ENCODE measurements at places on chromosomes 4 and X. TPM values are rescaled to one million over a fixed set of nuclear protein-coding genes. Genes with fewer than 3 reads are reported as not detected.

DNA sequence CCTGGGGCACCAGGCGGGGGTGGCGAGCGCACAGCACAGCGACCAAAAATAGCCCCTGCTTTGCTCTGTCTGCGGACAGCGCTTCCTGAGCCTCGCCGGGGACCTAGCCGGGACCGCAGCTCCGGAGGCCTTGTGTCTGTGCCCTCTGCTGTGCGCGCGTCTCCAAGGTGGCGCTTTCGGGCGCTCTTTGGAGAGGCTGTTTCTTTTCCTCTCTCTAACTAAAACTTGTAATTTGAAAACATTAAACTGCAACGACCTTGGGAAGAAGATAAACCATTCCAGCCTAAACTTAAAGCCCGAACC is 3.4 kb downstream of the ARX start:
- no peaks in the 10 kb centered on the region for H3K36me3 ChIP-seq
- peaks cover 2% of the 10 kb centered on the region for H3K4me1 ChIP-seq
- peak; percentile 19 for DNase-seq
- no peak overlapping the region for H3K4me3 ChIP-seq
- H3K27me3 ChIP-seq = peaks cover 85% of the 10 kb centered on the region
- H3K27ac ChIP-seq = no peak overlapping the region

- no peak overlapping the region for H3K4me3 ChIP-seq
- H3K27me3 ChIP-seq = no peaks in the 10 kb centered on the region
These were observed 220.4 kb downstream of the SPRY1 start for GRCh38 chr4:123616951-123617461.

DNA sequence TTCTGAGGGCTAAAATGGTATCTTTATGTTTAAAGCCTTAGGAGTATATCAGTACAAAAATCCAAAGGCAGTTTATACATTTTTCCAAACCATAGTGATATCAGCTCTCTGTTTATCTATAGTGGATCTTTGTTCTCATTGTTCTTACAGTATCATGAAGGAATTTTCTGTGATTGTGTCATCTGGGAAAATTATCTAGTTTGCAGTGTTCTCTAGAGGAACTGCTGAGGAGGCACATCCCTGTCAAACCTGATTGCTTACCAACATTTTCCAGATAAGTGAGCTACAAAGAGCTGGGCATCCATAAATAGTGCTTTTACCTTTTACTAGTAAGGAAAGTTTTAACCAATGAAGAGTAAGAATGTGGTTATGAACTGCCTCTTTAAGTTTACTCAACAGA is 44.9 kb upstream of the SLC25A31 start:
- H3K36me3 ChIP-seq = peaks cover 9% of the 10 kb centered on the region
- no peak for DNase-seq
- H3K27ac ChIP-seq = no peak overlapping the region
- H3K4me1 ChIP-seq = no peaks in the 10 kb centered on the region

GRCh38 chr4:144666539-144667175 is 20.7 kb downstream of the HHIP start:
- no peaks in the 10 kb centered on the region for H3K27me3 ChIP-seq
- H3K4me1 ChIP-seq = no peaks in the 10 kb centered on the region
- H3K4me3 ChIP-seq = no peak overlapping the region
- H3K27ac ChIP-seq = no peak overlapping the region

- no peaks in the 10 kb centered on the region for H3K36me3 ChIP-seq
These were observed 66.1 kb downstream of the CDS1 start for GRCh38 chr4:84648863-84649647.

DNA sequence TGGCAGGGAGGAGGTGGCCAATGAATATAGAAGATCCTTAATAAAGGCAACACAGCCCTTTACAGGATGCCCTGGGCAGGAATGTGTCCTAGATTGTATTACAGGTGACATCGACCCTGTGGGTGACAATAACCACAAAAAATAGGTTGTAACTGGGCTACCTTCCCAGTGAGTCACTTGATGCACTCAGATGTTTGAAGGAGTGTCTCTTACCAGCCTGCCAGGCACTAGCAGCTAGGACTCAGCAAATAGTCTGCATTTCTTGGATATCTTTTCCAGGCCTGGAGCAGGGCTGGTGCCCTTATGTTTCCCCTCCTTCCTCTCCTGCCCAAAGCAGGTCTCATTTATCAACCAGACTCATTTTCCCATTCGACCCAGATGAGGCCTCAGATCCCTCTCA is 50.9 kb upstream of the TMEM164 start:
- no peaks in the 10 kb centered on the region for H3K27me3 ChIP-seq
- no peaks in the 10 kb centered on the region for H3K36me3 ChIP-seq
- DNase-seq = peak; percentile 10
- H3K4me1 ChIP-seq = peaks cover 5% of the 10 kb centered on the region

Gene SSX1
- not detected for total RNA-seq

- no peaks in the 10 kb centered on the region for H3K36me3 ChIP-seq
- no peak overlapping the region for H3K27ac ChIP-seq
- H3K27me3 ChIP-seq = no peaks in the 10 kb centered on the region
- H3K4me1 ChIP-seq = no peaks in the 10 kb centered on the region
- H3K4me3 ChIP-seq = no peak overlapping the region
These were observed 37.6 kb downstream of the TNIP3 start for GRCh38 chr4:121126449-121127006.

Gene RNF212
- total RNA-seq = 0.43 TPM

- no peak overlapping the region for H3K27ac ChIP-seq
- DNase-seq = no peak
- H3K27me3 ChIP-seq = no peaks in the 10 kb centered on the region
These were observed 520.4 kb downstream of the BCOR start for GRCh38 chrX:39577206-39577984.

Gene MAGEB2
- total RNA-seq = not detected

DNA sequence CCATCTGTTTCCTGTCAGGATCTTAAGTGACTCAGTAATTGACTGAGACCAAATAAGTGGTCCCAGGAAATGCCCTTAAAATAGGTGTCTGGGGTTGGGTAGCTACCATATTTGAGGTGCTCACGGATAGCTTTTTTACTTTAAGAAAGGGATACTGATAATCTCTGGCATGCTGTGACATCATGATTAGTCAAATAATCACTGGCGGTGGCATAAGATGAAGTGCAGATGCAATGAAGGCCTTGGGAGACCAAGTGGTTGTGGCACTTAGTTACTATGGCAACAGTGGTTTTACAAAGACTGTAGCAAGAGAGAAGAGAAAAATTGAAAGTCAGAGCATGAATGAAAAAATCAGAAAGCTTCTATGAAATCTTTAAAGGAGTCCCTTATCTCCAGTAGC is 114.5 kb upstream of the SLIT2 start:
- no peaks in the 10 kb centered on the region for H3K36me3 ChIP-seq
- H3K4me3 ChIP-seq = no peak overlapping the region
- no peak overlapping the region for H3K27ac ChIP-seq
- no peak for DNase-seq

Gene CLGN
- 53.7 TPM for total RNA-seq

DNA sequence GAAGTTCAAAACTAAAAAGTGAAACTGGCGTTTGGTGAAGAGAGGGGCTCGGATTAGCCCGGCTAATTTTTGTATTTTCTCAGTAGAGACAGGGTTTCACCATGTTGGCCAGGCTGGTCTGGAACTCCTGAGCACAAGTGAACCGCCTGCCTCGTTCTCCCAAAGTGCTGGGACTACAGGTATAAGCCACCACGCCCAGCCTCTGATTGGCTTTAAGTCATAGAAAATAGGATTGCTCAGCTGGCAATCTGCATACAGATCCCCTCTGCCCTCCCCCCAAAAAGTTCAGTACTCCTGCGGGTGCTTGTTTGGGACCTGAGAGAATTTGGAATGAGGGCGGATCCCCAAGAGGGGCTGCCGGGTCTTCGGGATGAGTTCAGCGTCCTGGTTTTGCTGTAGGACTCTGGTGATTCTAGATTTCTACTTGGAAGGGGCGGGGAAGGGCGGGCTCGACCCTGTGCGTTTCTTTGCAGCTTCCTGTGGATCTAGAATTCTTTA is 537 bp upstream of the PRKX start:
- peak overlapping the region; percentile 43 for H3K27ac ChIP-seq
- no peak for DNase-seq
- no peaks in the 10 kb centered on the region for H3K4me1 ChIP-seq
- no peaks in the 10 kb centered on the region for H3K27me3 ChIP-seq

DNA sequence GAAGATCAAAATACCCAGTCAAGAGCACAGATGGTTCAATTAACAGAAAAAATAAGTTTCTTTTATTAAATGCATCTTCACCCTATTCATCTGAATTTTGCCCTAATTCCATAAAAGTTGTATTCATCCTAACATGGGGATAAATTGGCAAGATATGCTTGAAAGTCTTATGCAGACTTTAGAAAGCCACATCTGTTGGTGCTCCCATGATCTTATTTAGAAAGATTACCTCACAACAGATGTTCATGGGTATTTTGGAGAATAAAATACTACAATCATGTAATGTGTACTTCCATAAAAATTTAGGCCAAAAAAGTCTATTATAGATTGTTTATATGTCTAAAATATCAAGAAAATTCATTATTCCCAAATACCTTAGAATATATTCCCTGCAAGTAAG is 510.3 kb downstream of the TECRL start:
- no peak for DNase-seq
- no peak overlapping the region for H3K27ac ChIP-seq
- H3K27me3 ChIP-seq = no peaks in the 10 kb centered on the region
- no peaks in the 10 kb centered on the region for H3K36me3 ChIP-seq

Gene RPS6KA3
- total RNA-seq = 40.2 TPM

Gene FOXO4
- 48.7 TPM for total RNA-seq

GRCh38 chr4:31104043-31104442 is 383.9 kb downstream of the PCDH7 start:
- DNase-seq = no peak
- H3K27me3 ChIP-seq = no peaks in the 10 kb centered on the region
- no peaks in the 10 kb centered on the region for H3K4me1 ChIP-seq
- H3K36me3 ChIP-seq = no peaks in the 10 kb centered on the region
- H3K27ac ChIP-seq = no peak overlapping the region

- no peak overlapping the region for H3K27ac ChIP-seq
- DNase-seq = no peak
- H3K4me3 ChIP-seq = no peak overlapping the region
These were observed 4.8 kb upstream of the PF4V1 start for GRCh38 chr4:73848183-73848777.

Gene TMEM47
- total RNA-seq = 32.5 TPM

- peak within 1 kb of the TSS; percentile 46 for H3K4me3 ChIP-seq
- H3K27me3 ChIP-seq = peaks cover 3% of the 10 kb centered on the region
- H3K27ac ChIP-seq = no peak within 1 kb of the TSS
- peak; percentile 52 for DNase-seq
- H3K36me3 ChIP-seq = no peaks in the 10 kb centered on the region
These were observed at the start of gene SCML2 for GRCh38 chrX:18354369-18355223. SCML2 (minus strand) TSS chrX:18354688; CDS start chrX:18334071, 20,617 bp downstream.

DNA sequence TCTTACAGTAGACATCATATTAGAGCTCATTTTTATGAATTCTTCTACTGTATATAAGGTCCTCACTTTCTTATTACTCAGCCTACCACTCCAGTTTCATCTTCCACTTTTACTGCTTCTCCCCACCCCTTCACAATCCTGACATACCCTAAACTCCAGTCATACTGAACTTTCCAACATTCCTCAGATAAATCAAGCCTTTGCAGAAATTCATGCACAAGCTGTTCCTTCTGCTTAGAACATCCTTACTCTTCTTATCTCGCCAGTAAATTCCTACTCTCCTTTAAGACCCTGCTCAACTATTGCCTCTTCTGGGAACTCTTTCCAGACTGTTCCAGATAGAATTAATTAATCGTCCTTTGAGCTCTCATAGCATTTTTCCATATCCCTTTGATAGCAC is 24.8 kb downstream of the RTL9 start:
- no peaks in the 10 kb centered on the region for H3K27me3 ChIP-seq
- no peak overlapping the region for H3K4me3 ChIP-seq
- no peaks in the 10 kb centered on the region for H3K4me1 ChIP-seq
- no peak overlapping the region for H3K27ac ChIP-seq
- DNase-seq = no peak
- H3K36me3 ChIP-seq = no peaks in the 10 kb centered on the region

- H3K4me1 ChIP-seq = no peaks in the 10 kb centered on the region
- H3K36me3 ChIP-seq = no peaks in the 10 kb centered on the region
- H3K27me3 ChIP-seq = no peaks in the 10 kb centered on the region
- H3K27ac ChIP-seq = no peak overlapping the region
These were observed 22.6 kb downstream of the SNCA start for GRCh38 chr4:89814362-89814761.

Gene FHIP1A
- total RNA-seq = 14.5 TPM

DNA sequence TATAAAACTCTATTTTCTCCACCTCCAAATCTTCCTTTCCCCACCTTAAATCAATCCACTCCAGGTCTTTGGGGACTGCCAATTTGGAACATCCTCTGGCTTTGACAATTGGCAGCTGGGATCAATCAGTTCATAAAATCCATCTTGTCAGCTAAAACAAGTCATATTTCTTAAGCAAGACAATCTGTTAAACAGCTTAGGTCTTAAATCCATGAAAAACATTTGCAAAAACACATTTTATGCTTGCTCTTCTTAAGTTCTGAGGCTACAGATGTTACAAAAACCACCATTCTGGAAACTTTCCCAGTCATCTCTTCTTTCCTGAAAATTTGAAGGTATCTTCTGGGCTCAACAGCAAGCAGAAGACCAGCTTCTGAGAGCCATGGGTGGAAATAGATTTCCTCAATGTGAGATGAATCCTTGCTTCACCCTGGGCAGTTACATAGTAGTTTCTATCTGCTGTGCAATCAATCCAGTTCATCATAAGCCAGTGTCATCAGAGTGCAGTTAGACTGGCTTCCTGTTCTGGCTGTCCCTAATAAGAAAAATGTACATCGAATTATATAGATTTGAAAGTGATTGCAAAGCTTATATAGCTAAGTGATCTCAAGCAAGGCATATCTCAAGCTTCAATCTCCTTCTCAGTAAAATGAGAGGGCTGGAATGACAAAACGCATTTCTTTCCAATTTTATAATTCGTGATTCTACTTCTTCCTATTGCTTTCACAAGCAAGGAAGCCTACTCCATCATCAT is 402.7 kb upstream of the INTU start:
- H3K4me1 ChIP-seq = no peaks in the 10 kb centered on the region
- H3K36me3 ChIP-seq = no peaks in the 10 kb centered on the region
- DNase-seq = no peak
- peak overlapping the region; percentile 17 for H3K27ac ChIP-seq
- H3K27me3 ChIP-seq = no peaks in the 10 kb centered on the region

GRCh38 chr4:137530176-137530575 is 2.1 kb downstream of the PCDH18 start:
- DNase-seq = no peak
- peak overlapping the region; percentile 75 for H3K4me3 ChIP-seq
- H3K4me1 ChIP-seq = peaks cover 16% of the 10 kb centered on the region
- peaks cover 14% of the 10 kb centered on the region for H3K36me3 ChIP-seq
- H3K27me3 ChIP-seq = no peaks in the 10 kb centered on the region

GRCh38 chrX:84258708-84259107 is 70.7 kb upstream of the RPS6KA6 start:
- no peak for DNase-seq
- H3K27ac ChIP-seq = no peak overlapping the region
- no peaks in the 10 kb centered on the region for H3K27me3 ChIP-seq
- no peaks in the 10 kb centered on the region for H3K36me3 ChIP-seq

- DNase-seq = no peak
- no peaks in the 10 kb centered on the region for H3K36me3 ChIP-seq
- H3K27ac ChIP-seq = no peak overlapping the region
- no peaks in the 10 kb centered on the region for H3K4me1 ChIP-seq
- no peak overlapping the region for H3K4me3 ChIP-seq
These were observed 90.4 kb upstream of the SLC6A14 start for GRCh38 chrX:116345958-116346357.
